Prostate gland (tissue), 2 donors: ENCODE measurements at places on chromosomes 6 and 20. TPM values are rescaled to one million over a fixed set of nuclear protein-coding genes. Genes with fewer than 3 reads are reported as not detected.

DNA sequence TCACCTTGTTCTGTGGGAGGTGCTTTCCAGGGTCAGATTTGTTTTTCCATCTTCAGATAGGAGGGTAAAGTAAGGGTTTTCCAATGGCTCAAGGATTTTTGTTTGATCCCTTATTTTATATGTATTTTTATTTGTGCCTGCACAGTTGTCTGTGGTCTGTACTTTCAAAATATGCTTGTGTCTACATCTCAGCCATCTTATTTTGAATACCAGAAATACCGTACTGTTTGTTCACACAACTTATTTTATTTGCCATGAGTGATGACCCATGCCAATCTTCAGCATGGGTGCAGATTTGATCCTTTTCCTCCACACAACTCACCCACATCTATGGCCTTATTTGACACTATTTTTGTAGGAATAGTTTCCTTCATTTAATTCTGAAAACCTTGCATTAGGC lies 72.2 kb upstream of the PTCHD4 start:
- DNase-seq, result no peak

POU5F1 gene
- total RNA-seq, result 21.5 TPM

DNA sequence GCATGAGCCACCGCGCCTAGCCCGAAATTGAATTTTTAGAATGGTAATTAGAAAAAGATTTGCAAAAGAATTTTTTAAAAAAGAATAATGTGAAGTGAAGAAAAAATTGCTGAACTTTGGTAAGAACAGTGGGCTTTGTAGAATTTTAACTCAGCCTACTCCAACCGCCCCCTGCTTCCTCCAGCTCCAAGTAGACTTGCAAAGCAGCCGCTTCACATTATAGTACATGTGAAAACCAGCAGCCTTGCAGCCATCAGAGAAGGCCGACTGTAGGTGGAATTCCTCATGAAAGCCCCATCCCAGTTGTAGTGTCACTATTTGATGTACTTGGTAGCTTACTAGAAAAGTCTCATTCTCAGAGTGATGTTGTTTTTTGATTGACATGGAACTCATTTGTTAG lies 835.6 kb downstream of the TBC1D32 start:
- no peak for DNase-seq

DNA sequence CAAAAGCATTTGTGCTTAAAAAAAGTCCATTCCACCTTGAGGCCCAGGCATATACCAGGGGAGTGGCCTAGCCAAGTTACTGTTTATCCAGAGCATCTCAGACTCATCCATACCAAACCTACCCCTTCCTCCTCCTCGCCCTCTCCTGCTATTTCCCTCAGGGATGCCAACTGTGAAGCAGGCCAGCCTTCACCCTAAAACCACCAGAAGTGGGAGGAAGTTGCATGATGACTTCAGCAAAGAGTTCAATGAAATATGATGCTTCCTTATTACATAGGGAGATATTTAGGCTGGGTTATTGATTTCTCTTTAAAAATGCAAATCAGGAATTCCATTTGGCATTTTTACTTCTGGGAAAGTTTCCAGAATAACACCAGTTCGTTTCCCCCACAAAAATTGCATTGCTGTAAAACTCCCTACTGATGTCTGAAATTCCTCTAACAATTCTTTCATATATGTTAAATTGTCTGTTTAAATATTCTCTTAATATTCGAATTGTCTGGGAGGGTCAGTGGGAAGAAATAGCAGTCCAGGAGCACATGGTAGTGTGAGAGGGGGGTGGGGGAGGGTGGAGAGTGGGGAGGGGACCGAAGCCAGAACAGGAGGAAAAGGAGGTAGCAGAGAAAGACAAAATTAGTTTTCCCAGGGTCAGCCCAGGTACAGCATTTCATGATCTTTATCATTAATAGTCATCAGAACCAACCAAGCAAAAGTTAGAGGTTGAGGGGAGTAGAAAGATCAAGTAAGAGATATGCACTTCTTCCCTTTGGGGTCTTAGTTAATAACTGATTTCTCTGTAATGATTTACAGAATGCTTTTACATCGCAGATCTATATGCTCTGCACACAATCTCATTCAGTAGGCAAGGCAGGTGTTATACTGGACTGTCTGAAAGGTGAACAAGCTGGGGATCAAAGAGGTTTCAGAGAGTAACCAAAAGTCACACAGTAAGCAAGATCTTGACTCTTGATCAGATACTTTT lies 1.7 kb upstream of the TCP11 start:
- DNase-seq, result no peak

- no peak for DNase-seq
Observed at GRCh38 chr6:46720401-46720800, 14.8 kb downstream of the PLA2G7 start.

- DNase-seq, result no peak
Observed at GRCh38 chr6:128725271-128726233, 157.4 kb upstream of the LAMA2 start.

GRCh38 chr20:47227119-47227518 lies 129.4 kb downstream of the ZMYND8 start:
- no peak for DNase-seq

DNA sequence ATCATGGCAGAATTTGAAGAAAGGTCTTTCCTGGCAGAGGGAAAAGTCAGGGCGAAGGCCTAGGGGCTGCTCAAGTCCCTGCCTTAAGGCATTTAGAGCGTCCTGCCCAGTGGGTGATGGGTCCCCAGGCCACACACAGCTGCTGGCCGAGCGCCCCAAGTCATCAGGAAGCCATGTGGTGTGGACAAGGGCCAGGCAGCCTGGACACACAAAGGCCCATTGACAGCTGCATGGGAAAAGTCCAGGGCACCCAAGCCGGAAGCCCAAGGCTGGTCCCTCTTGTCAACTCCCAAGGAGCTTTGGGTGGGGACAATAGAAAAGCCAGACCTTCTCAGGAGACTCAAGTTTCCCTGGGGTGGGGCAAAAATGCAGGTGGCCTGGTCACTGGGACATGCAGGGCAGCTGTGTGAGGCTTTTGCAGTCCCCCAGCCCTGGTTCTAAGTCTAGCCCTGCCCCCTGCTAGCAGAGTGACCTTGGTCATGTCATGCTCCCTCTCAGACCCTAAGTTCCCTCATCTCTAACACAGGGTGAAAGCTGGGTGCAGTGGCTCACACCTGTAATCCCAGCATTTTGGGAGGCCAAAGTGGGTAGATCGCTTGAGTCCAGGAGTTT lies 44.3 kb upstream of the PTGIS start:
- no peak for DNase-seq

DNA sequence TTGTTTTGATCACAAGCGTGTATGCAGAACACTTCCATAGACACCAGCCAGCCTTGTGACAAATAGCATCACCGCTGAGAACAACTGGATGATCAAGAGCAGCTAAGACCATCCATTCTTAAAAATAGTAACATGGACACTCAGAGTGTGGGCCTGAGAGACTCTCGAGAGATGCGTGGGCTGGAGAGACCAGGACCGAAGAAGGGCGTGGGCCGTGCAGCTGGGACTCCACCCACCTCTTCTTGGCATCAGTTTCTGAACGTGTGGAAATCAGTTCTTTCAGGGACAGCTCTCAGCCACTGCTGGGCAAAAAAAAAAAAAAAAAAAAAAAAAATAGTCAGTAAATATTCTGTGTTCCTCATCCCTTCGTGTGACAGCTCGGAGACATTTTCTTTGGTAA lies 314.5 kb upstream of the CDH4 start:
- no peak for DNase-seq

DNA sequence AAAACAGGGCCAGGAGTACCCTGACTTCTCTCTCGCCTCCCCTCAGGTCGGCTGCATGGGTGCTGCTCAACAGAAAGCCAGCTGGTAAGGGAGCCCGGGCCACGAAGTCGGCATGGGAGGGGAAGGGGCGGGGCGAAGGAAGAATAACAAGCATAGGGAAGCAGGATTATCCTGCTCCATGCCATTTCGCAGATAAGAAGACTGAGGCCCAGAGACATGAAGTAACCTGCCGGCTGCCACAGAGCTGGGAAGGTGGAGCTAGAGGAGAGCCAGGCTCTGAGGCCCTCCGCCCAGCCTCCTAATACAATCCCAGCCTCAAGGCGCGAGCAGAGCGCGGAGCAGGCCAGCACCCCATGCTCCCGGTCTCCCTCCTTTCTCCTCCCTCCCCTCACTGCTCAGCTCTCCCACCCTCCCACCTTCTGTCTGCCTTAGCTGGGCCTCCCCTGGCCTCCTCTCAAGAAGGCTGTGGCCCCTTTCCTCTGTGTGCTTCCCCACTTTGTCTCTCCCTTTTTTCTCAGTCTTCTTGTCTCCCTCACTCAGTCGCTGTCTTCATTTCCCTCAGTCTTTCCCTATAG lies 13.2 kb upstream of the HMGA1 start:
- no peak for DNase-seq

ARFGEF3 gene
- 80.1 TPM for total RNA-seq

DNA sequence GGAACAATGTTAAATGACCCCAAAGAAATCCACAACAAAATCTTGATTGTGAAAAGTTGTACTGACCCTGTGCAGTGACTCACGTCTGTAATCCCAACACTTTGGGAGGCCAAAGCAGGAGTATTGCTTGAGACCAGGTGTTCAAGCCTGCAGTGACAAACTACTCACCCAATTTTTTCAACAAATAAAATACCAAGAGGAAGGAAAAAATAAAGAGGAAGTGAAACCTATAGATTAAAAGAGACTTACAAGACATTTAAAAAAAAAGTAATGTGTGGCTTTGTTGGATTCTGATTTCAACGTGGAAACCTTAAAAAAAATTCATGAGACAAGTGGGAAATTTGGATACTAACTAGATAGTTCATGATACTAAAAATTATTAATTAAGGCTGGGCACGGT lies 31.9 kb downstream of the GINS1 start:
- no peak for DNase-seq

DNA sequence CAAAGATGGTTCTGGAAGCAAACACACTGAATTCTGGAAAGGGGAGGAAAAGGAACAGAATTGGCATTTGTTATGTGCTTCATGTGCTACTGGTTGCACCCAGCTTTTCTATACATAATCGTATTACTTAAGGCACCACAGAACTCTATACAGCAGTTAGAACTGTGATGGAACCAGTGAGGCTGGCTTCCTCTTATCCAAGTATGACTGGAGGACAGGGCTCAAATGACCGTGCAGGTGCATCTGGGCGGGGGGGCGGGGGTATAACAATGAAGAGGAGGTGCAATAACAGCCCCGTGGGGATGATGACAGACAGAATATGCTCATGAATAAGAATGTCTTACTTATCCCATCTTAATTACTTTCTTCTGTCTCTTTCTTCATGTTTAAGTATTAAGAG lies 144.2 kb downstream of the BTBD9 start:
- no peak for DNase-seq

DNA sequence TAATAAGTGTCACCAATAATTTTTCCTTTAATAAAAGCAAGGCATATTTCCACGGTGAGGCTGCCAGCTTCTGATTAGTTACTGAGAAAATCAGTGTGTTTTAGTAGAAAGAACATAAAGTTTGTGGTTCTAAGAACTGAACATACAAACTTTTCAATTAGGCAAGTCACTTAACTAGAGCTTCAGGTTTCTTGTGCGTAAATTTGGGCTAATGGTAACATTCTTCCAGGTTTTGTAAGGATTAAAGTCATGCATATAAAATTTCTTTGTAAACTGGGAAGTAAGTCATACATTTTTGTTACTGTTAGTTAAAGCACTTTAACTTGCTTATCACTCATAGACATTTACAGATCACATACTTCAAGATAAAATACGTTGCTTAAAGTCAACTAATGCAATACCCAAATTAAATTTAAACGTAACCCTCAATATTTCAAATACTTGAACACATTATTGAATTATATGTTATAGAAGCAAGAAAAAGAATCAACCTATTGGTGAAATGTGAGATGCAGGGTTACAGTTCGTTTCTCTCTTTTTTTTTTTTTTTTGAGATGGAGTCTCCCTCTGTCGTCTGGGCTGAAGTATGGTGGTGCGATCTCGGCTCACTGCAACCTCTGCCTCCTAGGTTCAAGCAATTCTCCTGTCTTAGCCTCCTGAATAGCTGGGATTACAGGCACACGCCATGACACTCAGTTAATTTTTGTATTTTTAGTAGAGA lies 327.3 kb upstream of the NOX3 start:
- no peak for DNase-seq

DNA sequence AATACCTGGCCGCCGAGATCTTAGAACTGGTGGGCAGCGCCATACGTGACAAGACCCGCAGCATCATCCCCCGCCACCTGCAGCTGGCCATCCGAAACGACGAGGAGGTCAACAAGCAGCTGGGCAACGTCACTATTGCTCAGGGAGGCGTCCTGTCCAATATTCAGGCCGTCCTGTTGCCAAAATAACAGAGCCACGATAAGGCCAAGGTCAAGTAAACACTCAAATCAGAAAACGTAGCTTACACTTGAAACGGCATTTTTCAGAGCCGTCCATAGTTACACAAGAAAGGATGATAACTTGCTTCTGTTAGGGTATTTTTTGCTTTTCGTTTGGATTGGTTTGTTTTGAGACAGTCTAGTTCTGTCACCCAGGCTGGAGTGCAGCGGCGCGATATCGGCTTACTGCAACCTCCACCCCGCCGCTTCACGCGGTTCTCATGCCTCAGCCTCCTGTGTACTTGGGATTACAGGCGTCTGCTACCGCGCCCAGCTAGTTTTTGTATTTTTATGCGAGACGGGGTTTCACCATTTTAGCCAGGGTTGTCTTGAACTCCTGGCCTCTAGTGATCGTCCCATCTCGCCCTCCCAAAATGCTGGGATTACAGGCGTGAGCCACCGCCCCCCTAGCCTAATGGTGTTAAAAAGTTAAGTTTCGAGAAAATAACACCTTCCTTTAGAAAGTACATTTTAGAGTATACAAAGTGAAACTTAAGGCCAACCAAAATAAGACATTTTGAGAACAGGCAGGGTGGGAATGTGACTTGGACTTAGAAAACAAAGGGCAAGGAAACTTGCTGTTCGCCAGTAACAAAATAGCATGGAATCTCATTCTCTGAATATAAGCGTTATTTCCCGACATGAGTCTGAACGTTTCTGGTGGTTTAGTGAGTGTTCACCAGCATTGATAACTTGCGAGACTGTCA lies 42.8 kb upstream of the HFE start:
- DNase-seq, result peak; percentile 19

DNA sequence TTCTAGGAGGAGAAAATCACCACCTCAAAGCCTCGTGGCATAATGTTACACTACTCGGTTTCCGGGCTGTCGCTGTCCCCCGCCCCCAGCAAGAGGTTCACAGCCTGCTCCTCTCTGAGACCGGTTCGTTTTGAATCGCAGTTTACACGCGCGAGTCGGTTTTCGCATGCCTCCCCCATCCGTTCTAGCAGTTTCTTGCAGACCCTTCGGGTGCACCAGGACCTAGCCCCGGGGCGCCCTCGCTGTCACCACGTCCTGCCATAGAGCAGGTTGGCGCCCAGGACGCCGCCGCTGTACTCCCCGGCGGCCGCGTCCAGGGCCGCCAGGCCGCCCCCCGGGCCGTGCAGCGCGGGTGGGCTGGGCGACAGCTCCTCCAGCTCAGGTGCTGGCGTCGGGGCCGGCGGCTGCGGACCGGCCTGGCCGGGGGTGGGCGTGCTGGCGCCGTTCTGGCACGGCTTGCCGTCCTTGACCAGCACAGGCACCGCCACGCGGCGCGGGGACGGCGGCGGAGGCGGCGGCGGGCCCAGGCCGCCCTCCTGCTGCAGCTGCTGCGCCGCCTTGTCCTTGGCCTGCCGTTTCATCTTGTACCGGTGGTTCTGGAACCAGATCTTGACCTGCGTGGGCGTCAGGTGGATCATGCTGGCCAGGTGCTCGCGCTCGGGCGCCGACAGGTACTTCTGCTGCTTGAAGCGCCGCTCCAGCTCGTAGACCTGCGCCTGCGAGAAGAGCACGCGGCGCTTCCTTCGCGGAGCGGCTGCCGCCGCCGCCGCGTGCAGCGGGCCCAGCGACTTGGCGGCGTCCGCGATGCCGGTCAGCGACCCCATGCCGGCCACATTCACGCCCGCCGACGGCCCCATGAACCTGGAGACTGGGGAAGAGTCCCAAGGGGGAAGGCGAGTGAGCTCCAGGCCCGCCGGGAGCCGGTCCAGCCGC lies 1.4 kb downstream of the NKX2-4 start:
- DNase-seq, result no peak
